ENCODE measurements at places on chromosomes 13 and 19.

DNA sequence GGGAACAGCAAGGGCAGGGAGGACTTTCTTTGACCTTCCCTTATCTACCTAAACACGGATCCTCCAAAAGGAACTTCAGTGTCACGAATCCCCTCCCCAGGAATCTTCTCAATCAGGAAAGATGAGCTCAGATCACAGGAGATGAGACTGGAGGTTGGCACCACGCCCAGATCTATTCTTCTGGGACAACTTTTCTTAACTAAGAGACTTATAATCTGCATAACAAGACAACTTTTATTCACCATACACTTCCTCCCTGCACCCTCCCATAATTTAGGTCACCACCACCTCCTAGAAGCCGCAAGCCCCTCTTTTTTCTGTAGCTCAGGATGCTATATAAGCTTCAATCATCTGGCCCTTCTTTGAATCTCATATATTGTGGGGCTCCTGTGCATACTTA is 19.2 kb upstream of the AKT2 start:
- no peak for DNase-seq

DNA sequence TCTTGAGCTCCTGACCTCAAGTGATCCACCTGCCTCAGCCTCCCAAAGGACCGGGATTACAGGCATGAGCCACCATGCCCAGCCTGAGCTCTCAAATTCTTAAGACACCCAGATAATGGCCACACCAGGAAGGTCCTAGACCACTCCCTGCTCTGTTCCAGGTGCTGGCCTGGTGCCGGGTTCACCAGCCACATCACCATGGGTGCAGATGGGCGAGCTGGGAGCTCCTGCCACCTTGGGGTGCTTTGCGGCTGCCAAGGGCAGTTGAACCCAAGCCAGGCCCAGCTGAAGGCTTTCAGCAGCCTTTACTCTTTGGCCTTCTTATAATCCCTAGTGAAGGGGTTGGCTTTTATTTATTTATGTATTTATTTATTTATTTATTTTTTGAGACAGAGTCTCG is 4.9 kb downstream of the HPN start:
- DNase-seq: no peak

DNA sequence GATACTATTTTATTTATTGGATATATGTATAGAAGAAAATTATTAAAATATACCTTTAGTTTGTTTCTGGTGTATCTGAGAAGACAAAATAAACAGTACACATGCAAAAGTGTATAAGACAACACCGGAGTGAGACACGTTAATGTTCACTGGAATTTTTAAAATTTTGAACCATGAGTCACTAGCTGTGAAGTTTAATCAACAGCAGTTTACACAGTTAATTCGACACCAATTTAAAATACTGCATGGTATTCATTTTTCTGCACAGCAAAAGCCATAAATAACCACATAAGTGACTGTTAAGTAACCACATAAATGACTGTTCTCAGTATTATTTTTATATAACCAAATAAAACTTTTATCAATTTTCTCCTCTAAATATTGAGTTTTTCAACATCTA is 418.7 kb upstream of the NBEA start:
- no peak for DNase-seq

GRCh38 chr13:30705680-30706079 is 29.7 kb upstream of the ALOX5AP start:
- DNase-seq: no peak

DNA sequence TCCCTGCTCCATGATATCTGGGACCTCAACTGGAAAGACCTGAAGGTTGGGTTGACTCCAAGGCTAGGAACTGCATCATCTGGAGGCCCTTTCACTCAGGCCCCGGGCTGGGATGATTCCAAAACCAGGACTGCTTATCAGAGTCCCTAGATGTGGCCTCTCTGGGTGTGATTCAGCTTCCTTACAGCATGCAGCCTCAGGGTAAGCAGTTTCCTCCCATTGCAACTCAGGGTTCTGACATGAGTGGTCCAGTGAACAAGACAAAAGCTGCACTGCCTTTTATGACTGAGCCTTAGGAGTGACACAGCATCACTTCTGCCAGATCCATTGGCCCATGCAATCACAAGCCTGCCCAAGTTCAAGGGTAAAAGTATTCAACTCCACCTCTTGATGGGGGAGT is 502.8 kb downstream of the COG6 start:
- no peak for DNase-seq

GRCh38 chr13:28761586-28761985 is 42.8 kb upstream of the SLC46A3 start:
- DNase-seq: no peak

GRCh38 chr19:14475251-14476073 is at the start of gene PTGER1:
PTGER1 (minus strand) TSS chr19:14475354; CDS start chr19:14474320, 1,034 bp downstream.
- peak; percentile 69 for DNase-seq

DNA sequence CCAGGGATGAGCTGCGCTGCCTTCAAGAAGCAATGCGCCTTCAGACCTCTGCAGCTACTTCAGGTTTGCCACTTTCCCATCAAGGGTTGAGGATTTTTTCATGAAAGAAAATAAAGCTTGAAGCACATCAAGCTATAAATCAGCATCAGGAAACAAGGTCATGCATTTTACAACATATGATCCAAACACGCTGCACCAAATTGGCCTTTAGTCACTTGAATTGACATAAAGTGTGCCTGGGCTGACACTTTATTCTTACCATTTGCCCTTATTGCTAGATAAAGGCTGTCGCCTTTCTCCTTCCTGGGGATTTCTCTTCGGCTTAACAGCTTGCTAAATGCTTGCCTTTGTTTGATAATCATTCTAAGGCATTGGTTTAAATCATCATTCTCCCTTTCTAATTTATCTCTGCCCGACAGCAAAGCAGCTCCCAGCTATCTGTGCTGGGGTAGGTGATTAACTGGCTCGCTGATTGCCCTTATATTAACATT is 87.7 kb downstream of the LHFPL6 start:
- DNase-seq: no peak

DNA sequence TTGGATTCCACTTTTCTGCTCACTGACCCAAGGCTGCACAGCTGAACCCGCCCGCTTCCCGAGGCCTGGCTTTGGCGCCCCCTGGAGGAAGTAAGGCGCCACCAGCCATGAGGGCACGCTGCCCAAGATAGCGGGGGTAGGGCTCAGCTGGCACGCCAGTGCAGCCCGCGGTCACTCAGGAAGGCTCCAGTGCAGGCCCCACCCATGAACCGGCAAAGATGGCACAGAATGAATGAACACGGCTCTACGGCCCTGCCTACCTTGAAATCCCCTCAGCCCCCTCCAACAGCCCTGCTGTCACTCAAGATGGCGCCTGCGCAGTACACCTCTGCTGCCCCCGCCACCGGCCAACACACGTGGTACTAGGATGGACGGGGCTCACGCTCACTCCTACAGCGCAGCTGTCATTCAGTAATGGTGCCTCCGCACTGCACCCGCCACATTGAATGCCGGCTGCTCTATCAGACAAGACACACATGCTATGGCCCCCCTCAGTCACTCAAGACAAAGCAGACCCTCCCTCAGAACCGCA is 3.0 kb downstream of the PEG3 start:
- DNase-seq: no peak

- DNase-seq: no peak
Observed at GRCh38 chr13:28531845-28532387, 37.0 kb upstream of the FLT1 start.

DNA sequence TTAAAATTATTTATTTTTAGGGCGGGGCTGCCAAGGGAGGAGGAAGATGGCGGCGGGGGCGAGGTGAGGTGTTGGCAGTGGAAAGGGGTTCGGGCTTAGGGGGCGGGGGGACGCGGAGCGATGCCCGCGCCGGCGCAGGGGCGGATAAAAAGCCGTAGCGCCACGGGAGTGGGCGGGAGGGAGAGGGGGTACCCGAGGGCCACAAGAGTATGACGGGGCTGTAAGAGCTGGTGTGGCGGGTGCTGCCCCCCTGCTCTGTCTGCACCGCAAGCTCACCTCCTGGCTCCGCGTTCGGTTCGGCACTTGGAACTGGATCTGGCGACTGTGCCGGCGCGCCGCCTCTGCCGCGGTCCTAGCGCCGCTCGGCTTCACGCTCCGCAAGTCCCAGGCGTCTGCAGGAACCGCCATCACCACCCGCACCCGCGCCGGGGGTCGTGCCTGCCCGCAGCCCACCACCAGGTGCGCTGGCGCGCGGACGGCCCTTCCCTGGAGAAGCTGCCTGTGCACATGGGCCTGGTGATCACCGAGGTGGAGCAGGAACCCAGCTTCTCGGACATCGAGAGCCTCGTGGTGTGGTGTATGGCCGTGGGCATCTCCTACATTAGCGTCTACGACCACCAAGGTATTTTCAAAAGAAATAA is 265.2 kb upstream of the SGCG start:
- peak; percentile 88 for DNase-seq

DNA sequence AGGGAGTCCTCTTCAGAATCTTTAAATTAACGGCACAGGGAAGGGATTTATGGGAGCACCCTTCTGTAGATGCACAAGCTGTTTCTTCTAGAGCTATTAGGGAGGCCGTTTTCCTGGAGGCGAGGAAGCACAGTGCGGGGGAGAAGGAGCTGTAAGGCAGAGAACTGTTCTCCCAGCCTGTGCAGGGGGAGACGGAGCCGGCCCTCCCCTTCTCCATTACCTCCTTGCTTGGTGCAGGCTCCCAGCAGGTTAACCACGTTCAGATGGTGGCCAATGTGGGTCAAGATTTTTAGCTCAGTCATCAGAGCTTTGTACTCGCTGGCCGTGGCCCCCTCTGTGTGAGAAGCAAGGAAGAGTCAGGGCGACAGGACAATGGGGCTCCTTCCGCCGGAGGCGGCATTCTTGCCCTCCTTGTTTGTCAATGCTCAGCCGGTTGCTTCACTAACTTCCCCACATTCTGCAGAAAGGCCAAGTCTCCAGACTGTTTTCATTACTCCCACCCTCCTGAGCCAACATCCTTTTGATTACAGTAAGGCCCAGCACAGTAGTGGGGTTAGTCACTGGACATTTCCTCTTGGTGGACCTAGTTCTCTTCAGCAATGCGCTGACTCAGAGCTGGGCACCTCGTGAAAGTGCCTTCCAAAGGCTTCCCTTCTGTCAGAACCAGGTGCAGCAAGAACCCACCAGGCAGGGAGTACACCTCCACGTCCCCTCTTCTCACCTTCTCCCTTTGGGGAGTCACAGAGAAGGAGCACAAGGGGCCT is 165.4 kb downstream of the FLT1 start:
- no peak for DNase-seq

GRCh38 chr13:67829641-67830040 is 599.5 kb upstream of the PCDH9 start:
- DNase-seq: no peak

- no peak for DNase-seq
Observed at GRCh38 chr13:90673746-90674145, 673.7 kb upstream of the MIR17HG start.

DNA sequence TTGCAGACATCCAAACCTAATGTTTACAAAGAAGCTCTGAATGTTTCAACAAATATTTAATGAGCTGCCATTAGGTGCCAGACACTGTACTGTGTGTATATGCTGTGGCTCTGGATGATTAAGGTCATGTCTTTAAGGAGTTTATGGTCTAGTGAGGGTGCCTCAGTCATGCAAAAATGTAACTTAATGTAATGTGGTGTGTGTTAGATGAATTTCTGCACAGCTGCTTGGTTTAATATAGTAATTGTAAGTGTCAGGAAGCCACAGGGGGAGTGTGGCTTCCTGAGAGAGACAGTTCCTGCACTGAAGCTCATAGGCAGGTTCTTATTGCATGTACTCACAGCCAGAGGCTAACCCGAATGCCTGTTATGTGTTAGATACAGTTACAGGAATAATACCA is 43.3 kb downstream of the SPATA13 start:
- DNase-seq: no peak

DNA sequence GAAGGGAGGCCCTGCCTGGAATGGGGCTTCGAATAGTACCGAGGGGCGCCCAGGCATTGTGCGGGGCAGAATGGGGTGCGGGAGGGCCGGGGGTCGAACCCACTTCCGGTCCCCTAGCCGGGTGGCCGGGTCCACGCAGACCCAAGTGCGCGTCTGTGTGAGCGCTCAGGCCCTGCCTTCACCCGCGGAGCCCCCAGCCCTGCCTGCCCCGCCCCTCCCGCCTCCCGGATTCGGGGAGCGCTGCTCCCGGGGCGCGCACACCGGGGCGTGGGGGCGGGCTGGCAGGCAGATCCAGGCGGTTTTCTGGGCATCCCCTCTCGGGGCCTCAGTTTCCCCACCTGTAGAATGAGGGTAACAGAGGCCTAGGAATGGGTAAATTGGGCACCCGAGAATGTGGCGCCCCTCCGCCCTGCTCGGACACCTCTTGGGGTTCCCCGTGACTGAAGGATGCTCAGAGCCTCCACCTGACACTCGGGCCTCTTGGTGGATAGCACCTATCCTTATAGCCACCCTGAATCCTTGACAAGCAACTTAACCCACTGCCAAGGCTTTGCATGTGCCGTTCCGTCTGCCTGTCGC is 682 bp downstream of the PIK3R2 start:
- DNase-seq: no peak

DNA sequence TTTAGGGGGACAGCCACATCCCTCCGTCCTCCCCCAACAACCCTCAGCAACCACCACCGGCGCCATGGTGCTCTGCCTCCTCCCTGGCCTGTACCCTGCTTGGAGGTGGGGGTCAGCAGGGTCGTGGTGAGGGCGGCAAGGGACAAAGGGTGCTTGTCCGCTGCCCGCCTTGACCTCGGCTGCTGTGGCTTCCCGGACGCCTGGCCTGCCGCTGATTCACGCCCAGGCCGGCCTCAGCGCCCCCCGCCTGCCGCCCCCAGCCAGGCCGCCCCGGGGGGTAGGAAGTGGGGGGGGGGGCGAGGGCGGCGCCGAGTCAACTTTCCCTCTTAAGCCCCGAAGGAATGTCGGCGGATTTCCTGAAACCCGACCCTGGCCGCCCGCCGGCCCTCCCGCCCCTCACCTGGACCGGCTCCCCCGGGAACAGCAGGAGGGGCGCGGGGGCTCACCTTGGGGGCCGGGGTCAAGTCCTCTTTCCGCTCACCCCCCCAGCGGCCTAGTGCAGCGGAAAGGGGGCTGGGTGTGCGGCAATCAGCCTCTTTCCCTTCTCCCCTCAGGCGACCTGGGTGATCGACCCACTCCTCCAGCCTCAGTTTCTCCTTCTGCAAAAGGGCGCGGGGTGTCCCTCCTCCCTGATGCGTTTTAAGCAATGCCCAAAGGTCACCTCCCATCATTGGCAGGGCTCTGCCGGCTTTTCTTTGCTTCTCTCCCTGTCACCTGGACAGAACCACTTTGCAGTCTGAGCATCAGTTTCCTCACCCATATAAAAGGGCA is 1.9 kb upstream of the TMEM59L start:
- DNase-seq: peak; percentile 68
